ENCODE measurements at places on chromosomes 12 and 14.

- peak; percentile 71 for DNase-seq
Observed at GRCh38 chr14:65824285-65824977, 411.9 kb downstream of the FUT8 start.

GRCh38 chr14:93655078-93655750 lies 133.1 kb downstream of the PRIMA1 start:
- peak; percentile 84 for DNase-seq

DNA sequence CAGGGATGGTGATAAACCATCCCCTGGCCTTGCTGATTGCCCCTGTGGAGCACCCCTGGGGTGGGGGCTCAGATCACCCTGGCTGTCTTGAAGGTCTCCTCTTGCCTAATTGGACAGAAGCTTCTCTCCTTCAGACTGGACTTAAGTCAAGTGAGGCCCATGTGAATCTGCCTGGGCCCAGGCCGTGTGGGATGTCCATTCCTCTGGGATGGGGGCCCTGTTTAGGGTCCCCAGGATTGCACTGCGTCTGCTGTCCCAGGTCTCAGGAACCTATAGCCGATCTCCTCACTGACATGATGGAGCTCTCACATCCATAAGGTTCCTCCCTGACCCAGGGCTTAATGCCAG lies 20.2 kb downstream of the SERPINA1 start:
- DNase-seq, result no peak

DNA sequence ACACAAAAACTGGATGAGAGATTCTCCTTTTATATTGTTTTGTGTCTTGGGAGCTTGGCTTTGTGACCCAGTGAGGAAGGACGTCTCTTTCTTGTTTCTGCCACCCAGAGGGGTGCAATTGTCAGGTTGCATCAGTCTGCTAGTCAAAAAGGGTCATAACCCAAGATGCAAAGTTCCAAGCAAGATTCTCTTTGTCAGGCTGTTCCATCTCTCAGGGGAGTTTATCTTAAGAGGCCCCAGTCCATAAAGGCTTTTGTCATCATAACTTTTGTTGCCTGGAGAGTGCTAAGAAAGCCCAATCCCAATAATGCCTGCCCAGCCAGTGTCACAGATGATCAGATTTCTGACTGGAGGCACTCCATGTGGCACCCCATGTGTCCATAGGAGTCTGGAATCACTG lies 444.9 kb downstream of the TRHDE start:
- DNase-seq, result no peak

DNA sequence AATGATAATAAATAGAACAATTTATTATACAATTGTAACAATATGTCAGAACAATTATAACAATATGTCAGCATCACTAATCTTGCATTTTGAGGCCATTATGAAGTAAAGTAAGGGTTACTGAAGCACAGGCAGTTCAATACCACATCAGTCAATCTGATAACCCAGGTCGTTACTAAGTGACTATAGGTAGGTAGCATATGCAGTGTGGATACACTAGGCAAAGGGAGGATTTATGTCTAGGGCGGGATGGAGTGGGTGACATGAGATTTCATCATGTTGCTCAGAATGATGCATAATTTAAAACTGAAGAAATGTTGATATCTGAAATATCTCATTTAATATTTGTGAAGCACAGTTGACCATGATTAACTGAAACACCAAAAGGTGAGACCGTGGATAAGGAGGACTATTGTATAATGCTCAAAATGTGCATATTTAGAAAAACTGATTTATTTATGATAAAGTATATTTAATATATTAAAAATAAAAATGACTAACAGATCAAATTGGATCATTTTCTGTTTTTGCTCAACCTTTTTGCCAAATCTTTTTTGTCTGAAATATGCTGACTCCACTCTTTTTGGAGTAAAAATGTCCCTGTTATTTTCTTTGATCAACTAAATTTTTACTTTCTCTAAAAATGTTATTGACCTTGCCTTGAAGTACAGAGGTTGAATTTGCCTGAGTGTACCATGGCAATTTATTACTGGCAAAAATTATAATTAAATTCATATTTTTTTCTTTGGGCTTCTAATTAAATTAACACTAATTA lies 1189.4 kb upstream of the USP15 start:
- DNase-seq, result no peak

GRCh38 chr12:114166362-114166761 lies 200.2 kb upstream of the RBM19 start:
- peak; percentile 14 for DNase-seq

DNA sequence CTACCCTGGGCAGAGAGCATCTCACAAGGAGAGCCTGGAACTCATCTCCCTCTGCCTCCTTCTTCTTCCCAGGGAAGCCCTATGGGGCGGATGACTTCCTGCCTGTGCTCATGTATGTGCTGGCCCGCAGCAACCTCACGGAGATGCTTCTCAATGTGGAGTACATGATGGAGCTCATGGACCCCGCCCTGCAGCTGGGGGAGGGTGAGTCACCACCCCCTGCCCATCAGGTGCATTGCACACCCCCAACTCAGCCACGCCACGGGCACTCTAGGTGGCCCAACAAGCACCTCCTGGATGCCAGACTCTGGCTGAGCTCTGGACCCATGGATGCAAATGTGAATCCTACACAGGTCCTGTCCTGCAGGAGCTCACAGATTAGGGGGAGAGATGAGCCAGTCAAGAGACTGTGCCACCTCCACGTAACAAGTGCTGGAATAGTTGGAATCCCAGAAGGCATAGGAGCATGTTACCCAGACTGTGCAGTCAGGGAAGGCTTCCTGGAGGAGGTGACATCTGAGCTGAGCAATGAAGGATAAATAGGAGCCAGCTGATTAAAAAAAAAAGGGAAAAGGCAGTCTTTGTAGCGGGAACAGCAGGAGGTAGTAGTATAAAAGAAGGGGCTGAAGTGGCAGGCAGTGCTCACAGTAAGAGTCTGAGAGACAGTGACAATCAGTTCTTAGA lies 71.9 kb downstream of the LGMN start:
- no peak for DNase-seq

DNA sequence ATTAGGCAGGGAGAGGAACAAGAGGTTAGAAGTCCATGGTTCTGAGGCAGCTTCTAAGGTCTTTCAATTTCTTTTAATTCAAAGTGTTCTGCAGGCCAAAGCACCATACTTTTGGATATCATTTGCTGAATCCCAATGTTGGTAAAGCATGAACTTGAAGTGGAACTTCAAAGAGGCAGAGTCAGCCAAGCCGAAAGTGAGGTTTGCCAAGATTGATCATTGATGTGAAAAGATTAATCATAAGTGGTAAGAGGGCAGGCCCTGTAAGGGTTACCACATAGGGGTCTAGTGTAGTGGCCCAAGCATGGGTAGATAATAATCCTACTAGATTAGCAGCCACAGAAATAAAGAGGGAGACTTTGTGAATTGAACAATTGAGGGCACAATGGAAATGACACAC lies 191.7 kb upstream of the DIO2 start:
- DNase-seq, result no peak

DNA sequence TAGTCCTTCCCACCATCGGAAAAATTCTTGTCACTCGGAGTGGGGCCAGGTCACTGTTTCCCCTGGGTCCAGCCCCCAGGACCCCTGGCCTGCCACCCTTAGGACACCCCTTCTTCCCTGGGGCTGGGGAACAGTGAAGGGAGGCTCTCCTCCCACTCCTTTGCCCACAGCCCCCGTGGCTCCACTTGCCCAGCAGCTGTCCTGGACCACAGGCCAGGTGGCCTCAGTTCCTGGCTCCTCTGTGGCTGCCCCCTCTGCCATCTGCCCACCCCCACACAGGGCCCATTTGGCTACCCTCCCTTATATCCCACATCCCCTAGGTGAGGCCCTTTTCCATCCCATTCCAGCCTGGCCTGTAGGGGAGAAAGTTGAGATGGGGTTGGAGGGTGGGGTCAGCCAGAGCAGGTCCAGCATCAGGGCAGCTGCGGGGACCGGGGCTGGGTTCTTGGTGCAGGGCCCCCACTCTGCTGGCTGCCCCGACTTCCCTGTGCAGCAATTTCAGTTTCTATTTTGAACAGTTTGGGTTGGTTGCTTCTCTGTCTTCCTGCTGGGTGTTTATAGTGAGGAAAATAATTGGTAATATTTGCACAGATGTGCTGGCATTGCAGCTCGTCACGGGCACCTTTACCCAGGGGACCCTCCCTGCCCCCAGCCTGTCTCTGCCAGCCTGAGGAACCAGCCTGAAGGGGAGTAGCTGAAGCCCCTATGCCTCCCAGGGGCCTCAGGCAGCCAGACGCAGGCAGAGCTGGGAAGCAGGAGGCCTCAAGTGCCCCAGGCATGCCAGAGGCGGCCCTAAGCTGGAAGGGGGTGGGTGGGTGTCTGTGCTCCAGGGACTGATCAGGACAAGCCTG lies 23.4 kb downstream of the SYNDIG1L start:
- no peak for DNase-seq

DNA sequence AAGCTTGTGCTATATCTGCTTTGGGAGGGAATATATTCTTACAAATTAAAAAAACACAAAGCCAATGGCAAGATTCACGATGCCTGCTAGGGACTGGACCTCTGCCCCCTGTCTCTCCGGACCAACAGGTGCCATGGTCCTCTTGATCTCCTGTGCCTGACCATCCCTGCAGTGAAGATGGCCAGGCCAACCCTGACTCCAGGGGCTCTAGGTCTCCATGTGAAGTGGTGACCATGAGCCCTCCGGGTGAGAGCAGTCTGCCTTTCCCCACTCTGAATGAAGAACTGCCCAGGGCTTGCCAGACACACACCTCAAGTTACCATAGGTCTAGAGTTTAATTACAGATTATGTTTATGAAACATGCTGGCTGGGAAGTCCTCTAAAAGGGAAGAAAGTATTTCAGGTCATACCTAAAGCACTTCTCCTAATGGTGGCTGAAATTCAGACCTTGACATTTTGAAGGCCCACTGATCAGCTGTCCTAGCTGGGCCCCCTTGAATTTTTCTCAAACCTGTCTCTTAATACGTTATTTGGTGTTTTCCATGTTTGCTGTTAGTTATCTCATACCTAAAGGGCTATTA lies 1.4 kb downstream of the ARHGDIB start:
- DNase-seq, result no peak

DNA sequence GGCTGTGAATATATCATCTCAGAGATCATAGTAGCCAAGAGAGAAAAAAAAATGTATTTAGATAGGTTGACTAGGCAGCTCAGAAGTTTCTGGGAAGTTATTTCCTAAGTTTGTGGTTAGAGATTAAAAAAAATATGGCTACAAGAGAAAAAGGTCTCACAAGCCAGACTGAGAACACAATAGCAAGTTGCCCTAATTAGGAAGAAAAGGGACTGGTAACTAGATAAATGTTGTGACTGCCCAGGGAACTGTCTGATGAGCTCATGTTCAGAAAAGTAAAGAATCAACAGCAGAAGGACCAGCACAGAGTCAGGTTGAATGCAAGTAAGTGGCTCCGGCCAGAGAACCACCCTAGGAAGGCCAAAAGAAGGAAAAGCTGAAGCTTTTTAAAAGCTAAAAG lies 256.6 kb downstream of the PRKD1 start:
- DNase-seq, result no peak

DNA sequence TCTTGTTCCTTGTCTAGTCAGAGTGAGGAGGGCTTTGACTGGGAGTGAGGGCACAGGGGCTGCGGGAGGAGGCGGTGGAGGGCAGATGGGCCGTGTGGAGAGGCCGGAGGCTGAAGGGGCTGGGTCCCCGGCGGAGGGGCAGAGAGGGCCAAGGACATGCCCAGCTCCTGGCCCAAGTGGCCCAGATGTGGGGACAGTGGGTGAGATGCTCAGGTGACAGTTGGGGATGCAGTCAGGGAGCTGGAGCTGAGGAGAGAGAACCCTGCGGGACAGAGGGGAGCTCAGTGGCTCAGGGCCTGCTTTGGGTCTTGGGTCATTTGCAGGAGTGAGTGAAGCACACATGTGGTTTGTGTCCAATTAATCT lies 26.5 kb upstream of the PLD4 start:
- no peak for DNase-seq

GRCh38 chr14:100165376-100165775 lies 5.9 kb upstream of the DEGS2 start:
- DNase-seq, result no peak

DNA sequence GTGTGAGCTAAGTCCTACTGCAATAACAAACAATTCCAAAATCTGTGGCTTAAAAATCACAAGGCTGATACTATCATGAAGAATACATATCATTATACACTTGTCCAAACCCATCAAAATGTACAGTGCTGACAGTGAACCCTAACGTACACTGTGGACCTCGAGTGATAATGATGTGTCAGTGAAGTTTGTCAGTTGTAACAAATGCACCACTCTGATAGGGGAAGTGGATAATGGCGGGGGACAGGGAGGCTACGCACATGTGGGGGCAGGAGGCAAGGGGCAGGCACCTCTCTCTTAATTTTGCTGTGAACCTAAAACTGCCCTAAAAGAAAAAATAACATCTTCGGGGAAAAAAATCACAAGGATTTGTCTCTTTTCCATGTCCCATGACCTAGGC lies 100.0 kb downstream of the VRK1 start:
- no peak for DNase-seq

GRCh38 chr12:100448656-100449055 lies 25.0 kb upstream of the NR1H4 start:
- no peak for DNase-seq

DNA sequence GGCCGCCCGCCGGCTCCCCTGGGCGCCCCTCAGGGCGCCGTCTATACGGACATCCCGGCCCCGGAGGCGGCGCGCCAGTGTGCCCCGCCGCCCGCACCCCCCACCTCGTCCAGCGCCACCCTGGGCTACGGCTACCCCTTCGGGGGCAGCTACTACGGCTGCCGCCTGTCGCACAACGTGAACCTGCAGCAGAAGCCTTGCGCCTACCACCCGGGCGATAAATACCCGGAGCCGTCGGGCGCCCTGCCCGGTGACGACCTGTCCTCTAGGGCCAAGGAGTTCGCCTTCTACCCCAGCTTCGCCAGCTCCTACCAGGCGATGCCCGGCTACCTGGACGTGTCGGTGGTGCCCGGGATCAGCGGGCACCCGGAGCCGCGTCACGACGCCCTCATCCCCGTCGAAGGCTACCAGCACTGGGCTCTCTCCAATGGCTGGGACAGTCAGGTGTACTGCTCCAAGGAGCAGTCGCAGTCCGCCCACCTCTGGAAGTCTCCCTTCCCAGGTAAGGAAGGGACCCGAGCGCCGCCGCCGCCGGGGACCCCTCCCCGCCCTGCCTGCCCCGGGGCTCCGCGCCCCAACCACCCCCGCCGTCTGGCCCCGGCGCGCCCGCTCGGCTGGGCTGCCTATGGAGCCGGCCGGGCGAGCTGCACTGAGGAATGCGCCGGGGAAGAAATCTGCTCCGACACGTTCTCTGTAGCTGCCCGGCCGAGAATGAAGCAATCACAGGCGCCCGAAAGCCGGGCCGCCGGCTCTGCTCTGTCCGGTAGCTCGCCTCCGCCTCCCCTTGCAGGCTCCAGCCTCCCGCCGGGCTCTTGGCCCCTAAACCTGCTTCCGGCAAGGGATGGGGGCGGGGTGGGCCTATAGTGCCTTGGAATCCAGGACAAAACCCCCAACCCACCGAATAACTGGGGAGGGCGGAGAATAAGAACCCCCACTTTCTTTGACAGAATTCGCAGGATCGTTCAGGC lies 794 bp downstream of the HOXC13 start:
- no peak for DNase-seq
